Stimulated activated CD8-positive, alpha-beta memory T cell treated with anti-CD3 and anti-CD28 coated beads, Interleukin-2, amount 100 ng/mL, for 1 hour (primary cell): ENCODE measurements at places on chromosomes 6 and 20.

GRCh38 chr20:16040742-16041141 is 532.5 kb downstream of the KIF16B start:
- no peak for DNase-seq

- DNase-seq = no peak
Observed at GRCh38 chr6:32713241-32713640, 27.9 kb upstream of the HLA-DQA2 start.

GRCh38 chr6:3314621-3315467 is 56.1 kb downstream of the PSMG4 start:
- no peak for DNase-seq

DNA sequence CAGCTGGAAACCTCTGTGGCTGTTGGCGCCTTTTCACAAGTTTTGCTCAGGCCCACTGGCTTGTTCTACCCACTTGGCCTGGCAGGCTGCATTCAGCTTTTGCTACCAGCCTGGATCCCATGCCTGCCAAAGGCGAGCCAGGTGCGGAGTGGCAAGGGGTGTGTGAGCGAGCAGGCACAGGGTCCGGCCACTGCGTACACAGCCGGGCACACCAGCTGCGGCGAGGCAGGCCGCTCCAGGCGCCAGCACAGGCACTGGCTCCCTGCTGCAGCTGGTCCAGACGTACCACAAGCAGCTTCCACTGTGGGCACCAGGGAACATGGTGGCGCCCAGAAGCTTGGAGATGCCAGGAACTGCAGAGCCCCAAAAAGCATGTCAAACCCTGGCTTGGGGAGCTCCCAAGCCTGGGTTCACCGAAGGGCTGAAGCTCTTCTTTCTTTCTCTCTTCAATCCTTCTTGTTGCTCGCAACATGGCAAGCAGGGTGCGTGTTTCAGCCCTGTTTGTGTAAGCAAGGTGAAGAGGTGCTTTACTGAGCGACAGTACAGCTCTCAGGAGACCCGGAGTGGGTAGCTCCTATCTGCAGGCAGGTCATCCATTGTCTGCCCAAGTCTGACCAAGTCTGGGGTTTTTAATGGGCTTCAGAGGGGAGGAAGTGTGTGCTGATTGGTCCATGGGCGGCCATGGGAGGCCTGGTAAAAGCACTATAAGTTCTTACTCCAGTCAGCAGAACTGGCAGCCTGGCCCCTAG is 32.6 kb upstream of the GRM4 start:
- no peak for DNase-seq

GRCh38 chr6:33716379-33716778 is 4.9 kb upstream of the UQCC2 start:
- DNase-seq = no peak

DNA sequence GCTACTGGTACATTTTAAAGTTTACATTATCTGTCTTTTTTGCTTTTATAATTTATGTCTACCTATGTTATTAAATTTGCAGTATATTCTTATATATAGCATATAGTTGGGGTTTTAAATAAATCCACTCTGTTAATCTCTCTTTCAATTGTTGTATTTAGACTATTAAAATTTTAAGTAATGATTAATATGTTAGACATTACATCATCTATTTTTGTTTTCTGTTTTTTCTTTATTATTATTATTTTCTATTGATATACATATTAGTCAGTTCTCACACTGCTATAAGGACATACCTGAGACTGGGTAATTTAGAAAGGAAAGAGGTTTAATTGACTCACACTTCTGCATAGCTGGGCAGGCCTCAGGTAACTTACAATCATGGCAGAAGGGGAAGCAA is 1338.2 kb upstream of the GJE1 start:
- no peak for DNase-seq

DNA sequence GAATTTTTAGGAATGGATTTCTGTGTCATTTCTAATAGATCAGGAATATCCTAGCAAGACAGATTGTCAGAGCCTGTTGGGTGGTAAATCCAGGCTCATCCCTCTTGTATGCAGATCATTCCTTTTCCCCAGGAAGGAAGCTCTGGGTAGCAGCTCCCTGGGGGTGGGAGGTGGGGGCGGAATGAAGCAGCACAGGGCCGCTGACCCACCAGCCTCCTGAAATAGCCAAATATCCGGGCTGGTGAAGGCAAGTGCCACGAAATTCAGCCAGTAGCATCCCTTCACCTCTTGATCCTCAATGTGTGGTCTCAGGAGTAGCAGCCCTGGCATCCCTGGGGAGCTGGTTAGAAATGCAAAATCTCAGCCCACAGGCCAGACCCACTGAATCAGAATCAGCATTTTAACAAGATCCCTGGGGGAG is 256.9 kb downstream of the LRFN2 start:
- no peak for DNase-seq

DNA sequence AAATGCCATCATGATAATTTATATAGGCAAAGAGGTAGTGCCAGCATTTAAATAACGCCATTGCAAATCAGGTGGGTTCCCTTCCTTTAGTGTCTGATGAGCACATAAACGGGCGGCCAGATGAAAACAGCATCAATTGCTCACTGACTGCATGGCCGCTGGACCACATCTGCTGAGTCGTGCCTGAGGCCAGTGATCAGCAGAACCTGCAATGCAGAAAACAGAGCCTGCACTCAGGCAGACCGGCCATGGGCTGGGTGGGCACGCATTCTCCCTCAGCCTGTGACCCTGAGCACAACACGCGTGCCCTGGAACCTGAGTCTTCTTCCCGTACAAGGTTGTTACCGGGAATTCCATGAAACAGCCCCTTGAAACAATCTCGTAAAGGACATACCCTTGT is 144.0 kb upstream of the THBS2 start:
- DNase-seq = no peak

- no peak for DNase-seq
Observed at GRCh38 chr6:135850882-135851281, 619 bp upstream of the PDE7B start.

DNA sequence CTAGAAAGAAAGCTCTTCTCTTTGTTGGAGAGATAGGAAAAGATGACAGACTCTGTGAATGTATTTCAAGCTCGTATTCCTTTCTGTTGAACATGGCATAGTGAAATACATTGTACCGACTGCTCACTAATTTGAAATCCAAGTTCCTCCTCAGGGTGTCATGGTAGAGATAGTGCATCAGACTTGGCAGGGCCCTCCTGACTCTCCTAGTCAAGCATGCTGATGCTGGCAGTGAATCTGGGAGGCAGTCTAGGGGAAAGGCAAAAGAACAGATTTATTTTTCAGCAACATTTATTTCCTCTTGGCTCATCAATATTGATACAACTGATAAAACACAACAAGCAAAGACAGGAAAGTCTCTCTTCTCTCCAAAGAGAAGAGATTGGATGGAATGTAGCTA is 356.3 kb upstream of the IRAK1BP1 start:
- no peak for DNase-seq

GRCh38 chr20:20668639-20669038 is 43.8 kb downstream of the RALGAPA2 start:
- DNase-seq = no peak

DNA sequence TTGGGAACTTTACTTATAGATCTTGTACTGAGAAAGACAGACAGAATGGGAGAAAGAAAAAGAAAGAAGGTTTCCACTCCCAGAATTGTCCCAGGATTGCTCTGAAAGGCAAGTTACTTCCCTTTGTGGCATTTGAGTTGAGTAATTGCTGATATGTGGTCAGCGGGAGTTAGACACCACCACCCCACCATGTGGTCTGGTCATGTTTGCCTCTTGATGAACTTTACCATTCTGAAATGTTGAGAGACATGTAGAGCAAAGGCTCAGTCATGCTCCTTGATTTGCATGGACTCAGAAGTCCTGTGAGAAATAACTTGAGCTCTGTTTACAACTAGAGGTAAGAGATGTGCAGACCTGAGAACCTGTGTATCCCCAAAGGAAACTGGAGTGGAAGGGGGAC is 17.1 kb downstream of the TCF21 start:
- DNase-seq = no peak

GRCh38 chr6:24072038-24072746 is 53.8 kb upstream of the NRSN1 start:
- DNase-seq = no peak

DNA sequence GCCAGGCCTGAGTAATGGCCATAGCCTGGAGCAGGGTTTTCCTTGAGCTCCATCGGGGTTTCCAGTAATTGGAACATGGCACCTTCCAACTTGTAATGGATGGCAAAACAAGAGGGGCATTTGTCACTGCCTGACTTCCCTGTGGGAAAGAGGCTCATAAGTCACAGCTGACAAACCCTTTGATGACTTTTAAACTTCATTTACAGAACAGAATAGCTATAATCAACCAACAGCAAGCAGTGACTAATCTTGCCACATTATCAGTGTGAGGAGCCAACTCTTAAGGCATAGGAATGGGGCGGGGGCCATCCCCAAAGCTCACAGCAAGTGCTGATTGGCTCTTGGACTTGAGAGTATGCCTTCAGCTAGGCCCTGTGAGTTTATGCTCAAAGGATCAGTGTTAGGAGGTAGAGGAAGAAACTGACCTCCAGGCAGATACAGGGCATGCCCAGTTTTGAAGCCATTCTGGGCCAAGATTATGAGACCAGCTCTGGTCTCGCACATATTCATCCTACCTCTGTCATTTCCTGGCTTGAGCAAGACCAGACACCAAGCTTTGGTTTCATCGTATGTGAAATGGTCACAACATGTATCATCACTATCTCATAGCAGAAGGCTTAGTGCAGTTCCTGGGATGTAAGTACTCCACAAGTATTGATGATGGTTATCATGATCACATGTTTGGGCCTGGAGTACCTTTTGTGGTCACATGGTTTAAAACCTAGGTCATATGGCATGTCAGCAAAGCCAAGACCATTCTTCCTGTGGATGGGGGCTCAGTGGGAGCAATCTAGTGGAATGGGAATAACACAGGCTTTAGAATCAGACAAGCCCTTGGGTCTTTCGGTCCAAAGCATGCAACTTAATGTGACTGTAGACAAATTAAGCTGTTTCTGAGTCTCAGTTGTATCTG is 49.2 kb downstream of the EIF2S2 start:
- DNase-seq = no peak

DNA sequence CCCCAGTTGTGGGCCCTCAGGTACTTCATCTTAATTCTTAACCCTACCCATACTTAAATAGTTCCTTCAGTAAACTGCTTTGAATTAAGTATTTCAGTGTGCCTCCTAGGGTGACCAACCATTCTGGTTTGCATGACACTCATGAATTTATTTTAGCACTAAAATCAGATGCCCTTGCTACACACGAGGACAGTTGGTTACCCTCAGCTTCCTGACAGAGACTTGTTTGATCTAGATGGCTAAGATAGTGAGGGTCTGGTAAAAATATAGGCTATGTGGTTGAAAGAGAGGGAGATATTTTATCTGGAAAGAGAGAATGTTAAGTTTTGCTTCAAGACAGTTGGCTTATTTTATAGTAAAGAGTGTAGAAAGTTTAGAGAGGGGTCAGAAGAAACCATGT is 10.6 kb downstream of the PGK2 start:
- no peak for DNase-seq

DNA sequence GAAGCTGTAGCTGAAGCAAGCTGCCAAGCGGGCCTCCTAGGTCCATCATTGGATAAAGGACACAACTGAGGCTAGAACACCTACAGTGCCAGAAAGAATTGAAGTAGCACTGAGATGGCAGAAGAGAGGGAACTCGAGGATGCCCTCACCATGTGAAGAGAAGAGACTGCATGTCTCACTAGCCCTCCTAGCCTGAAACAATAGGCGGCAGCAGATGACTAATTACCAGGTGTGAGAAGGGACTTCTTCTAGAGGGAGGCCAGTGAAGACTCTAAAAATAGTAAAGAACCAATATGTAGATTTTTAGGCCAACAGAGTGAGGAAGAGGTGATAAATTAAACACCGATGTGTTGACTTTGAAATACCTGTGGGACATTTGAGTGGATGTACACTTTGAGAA is 50.3 kb downstream of the LGSN start:
- no peak for DNase-seq

- DNase-seq = no peak
Observed at GRCh38 chr6:169738976-169739529, 12.3 kb downstream of the DYNLT2 start.

- DNase-seq = no peak
Observed at GRCh38 chr6:41111017-41111416, 38.2 kb downstream of the NFYA start.

DNA sequence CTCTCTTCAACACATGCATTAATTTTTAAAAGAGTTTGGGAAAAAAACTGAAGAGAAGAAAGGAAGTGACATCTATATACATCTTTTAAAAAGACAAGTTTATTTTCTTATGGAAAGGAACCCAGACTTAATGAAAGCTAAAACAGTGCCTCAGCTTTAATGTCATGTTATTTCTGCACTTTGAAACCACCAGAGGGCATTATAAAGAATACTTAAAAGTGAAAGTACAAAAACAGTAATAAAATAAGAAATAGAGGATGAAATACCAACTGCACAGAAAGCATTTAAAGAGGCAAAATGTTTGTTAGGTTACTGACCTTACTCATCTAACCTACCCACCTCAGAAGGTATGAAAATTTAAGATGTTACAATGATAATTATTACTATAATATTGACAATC is 98.8 kb downstream of the HUS1B start:
- no peak for DNase-seq

DNA sequence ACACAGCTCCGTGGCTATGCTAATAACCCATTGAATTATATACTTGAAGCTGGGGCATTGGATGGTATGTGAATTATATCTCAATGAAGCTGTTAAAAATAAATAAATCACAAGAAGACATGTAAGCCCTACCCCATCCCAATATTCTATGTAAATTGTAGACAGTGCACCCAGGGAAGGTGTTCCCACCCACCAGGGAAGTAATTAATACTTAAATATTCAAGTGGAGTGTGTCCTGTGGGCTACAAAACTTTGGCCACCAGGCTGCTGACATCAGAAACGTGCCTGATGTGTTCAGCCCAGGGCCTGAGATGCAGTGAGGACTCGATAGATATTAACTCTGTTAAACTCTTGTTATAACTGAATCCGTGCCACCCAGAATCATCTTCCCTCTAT is 240.4 kb upstream of the RREB1 start:
- DNase-seq = no peak

DNA sequence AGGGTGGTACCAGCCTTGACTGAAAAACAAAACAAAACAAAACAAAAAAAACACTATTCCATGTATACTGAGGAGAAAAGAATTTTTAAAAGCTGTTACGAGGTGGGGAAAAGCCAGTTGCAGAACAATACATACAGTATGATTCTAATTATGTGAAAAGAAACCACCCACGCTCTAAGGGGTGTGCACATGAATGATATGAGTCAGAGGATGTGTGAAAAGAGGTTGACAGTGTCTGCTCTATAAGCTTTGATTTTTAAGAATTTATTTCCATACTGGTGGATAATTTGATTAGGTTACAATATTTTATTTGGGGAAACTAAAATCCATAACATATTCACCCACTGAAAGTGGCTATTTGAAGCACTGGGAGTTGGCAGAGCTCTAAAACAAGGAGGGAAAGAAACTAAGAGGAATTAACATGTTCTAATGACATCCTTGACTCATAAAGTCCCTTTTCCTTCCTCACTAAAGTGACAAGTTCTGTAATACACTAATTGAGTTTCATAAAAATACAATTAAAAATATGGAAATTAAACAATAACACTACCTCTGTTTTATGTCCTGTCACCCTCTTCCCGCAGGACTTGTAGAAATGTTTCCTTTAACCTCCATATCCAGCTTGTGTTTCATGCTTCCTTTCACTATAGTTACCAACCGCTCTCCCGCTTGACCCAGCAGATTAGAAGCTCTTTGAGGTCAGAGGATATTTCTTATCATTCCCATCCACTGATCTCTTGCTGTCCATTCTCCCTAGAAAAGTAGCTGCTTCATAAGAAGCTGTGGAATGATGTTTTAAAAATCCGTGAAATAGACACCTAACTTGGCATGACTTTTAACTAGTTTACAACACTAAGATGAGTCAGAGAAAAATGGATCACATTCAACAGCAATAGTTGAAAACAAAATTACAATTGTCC is 118.6 kb upstream of the CCDC28A start:
- no peak for DNase-seq
